ENCODE measurements at places on chromosomes 16 and 17.

DNA sequence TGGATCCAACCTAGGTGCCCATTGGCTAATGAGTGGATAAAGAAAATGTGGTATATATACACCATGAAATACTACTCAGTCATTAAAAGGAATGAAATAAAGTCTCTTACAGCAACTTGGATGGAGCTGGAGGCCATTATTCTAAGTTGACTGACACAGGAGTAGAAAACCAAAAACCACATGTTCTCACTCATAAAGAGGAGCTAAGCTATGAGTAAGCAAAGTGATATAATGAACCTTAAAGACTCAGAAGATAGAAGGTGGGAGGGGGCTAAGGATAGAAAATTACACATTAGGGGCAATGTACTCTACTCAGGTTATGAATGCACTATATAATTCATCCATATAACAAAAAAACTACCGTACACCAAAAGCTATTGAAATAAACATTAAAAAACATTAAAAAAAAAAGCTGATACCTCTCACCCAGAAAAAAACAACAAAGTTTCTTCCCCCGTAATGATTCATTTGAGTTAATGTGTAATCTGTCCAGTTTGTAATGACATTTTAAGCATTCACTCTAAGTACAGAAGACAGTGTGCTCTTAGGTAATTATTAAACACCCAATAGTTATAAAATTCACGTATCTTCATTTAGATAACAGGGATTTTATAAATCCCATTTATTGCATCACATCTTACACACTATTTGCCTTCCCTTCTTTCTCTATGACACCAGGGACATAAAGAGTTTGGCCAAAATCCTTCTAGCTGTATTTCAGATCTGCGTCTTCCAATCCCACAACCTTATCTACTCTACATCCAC, 941.5 kb downstream of the CDH11 start:
- no peak for DNase-seq

GRCh38 chr16:28139530-28139929, 72.2 kb downstream of the XPO6 start:
- no peak for DNase-seq

DNA sequence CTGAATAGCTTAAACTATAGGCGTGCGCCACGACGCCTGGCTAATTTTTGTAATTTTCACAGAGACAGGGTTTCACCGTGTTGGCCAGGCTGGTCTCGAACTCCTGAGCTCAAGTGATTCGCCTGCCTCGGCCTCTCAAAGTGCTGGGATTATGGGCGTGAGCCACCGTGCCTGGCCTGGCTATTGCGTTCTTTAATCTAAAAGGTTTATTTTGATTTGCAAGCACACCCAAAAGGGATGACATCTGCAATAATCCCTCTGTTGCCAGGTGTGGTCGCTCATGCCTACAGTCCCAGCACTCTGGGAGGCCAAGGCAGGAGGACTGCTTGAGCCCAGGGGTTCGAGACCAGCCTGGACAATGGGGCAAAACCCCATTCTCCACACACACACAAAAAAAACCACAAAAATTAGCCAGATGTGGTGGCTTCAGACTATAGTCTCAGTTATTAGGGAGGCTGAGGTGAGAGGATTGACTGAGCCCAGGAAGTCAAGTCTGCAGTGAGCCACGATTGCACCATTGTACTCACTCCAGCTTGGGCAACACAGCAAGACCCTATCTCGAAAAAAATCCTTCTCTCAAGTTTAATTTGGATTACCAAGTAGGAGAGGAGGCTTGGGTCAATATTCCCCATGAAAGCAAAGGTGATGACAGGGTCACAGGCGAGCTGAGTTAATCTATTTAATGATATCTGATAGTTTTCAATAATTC, 144.1 kb downstream of the PARN start:
- no peak for DNase-seq

- no peak for DNase-seq
Measured at GRCh38 chr17:31608659-31609254, 217.3 kb downstream of the RAB11FIP4 start.

DNA sequence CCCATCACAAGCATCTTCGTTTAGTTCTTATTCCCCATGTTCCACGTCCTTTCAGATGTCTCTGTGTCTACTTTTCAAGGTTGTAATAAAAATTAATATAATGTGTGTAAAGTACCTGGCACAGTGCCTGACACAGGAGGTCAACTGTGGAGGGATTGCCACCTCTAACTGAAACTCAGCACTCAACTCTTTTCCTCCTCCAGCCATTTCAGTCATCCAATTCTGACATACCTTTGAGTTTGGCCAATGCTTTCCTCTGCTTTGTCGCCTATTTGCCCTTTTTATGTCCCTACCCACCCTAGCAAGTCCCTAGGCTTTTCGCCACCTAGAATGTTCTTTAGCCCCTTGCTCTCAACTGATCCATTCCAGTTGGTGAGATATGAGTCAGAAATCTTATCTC, 1.6 kb downstream of the UBE2Z start:
- DNase-seq, result no peak

DNA sequence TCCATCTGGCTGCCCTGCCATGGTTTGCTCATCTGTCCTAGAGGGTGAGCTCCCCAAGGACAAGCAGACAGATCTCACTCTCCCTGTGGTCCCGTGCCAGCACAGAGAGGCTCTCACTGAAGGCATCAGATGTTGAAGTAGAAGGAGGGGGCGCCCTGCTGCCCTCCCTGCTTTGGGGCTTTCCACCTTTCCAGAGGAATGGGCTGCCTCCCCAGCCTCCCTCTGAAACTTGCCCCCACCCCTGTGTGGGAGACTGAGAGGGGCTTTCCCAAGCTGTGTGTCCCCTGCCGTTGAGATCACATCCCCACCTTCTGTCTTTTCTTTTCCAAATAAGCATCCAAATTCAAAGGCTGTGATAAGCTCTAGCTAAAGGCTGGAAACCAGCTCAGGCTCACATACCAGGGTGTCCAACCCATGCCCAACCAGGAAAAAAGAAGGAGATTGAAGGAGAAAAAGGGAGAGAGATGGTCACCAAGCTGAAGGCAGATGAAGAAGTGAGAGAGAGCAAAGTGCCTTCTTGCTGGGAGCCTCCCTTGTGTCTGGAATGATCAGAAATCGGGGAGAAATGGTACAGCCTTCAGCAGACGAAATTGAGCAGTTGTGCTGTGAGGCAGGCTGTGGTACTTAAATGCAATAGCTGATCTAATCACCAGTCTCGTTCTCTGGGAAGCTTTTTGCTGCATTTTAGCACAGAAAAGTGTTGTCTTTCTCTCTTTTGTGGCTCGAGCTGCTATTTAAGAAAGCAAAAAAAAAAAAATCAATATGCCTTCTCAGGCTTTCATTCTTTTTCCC, 145.9 kb upstream of the LHX1 start:
- DNase-seq, result no peak

DNA sequence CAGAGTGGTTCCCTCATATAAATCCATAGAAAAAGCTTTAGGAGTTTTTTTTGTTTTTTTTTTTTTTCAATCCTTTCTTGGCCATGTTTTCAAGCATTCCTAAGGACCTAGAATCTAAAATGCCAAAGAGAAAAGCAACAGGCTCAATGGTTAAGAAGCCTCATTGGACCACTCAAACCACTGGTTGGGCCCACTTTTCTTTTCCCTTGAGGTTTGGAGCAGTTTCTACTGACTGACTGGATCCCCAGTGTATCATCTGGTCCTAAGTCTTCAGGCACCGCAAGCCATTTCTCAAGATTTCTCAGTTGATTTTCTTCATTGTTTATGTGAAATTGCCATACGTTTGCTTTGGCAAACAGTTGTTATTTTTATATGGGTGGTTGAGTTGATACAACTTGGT, 14.4 kb downstream of the METTL9 start:
- DNase-seq, result no peak

DNA sequence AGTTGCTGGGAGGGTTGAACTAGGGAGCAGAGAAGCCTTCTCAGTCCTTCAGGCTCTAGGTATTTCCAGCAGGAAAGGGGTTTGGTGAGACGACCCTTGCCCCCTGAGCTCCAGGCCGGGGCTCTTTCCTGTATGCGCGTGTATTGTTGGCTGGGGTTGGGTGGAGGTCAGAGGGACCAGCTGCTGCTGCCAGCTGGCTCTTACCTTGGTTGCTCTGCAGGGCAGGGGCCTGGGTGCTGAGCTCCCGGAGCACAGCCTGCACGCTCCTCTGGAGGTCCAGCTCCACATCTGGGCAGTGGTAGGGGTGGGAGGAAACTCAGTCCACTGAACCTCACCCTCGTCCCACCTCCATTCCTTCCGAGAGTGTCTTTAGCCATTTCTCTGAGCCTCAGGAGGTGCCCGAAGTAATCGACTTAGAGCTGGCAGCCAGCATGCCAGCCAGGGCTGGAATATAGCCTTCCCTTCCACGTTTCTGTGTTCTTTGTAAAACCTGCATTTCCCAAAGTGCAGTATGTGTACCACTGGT, 28.0 kb downstream of the PIK3R6 start:
- no peak for DNase-seq

- no peak for DNase-seq
Measured at GRCh38 chr17:56822725-56823124, 11.0 kb downstream of the C17orf67 start.

DNA sequence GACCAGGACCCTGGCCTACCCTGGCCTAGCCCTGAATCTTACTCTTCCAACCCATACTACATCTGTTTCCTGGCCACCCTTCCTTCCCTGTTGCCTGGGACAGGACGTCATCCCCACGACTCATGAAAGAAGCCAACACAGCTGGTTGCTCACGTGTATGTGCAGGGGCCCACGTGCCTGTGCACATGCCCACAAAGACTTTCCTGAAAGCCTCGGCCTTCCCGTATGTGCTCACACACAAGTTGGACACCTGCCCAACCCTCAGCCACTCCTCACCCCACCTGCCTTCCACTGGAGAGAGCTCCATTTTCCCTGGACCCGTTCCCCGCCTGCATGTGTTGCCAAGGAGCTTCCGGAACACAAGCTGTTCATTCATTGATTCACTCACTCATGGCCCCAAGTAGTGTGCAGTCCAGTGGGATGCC, 7.0 kb downstream of the PLXDC1 start:
- DNase-seq, result no peak

DNA sequence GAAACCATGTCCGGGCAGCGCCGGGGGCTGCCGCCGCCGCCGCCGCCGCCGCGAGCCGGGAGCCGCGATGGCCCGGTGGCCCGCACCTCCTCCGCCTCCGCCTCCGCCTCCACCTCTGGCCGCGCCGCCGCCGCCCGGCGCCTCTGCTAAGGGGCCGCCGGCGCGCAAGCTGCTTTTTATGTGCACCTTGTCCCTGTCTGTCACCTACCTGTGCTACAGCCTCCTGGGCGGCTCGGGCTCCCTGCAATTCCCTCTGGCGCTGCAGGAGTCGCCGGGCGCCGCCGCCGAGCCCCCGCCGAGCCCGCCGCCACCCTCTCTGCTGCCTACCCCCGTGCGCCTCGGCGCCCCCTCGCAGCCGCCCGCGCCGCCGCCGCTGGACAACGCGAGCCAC, 587 bp downstream of the HS3ST4 start:
- DNase-seq, result peak; percentile 52

- DNase-seq, result no peak
Measured at GRCh38 chr17:50847566-50847965, 12.2 kb downstream of the WFIKKN2 start.

GRCh38 chr16:57537581-57538234, 1.3 kb upstream of the CCDC102A start:
- peak; percentile 25 for DNase-seq

DNA sequence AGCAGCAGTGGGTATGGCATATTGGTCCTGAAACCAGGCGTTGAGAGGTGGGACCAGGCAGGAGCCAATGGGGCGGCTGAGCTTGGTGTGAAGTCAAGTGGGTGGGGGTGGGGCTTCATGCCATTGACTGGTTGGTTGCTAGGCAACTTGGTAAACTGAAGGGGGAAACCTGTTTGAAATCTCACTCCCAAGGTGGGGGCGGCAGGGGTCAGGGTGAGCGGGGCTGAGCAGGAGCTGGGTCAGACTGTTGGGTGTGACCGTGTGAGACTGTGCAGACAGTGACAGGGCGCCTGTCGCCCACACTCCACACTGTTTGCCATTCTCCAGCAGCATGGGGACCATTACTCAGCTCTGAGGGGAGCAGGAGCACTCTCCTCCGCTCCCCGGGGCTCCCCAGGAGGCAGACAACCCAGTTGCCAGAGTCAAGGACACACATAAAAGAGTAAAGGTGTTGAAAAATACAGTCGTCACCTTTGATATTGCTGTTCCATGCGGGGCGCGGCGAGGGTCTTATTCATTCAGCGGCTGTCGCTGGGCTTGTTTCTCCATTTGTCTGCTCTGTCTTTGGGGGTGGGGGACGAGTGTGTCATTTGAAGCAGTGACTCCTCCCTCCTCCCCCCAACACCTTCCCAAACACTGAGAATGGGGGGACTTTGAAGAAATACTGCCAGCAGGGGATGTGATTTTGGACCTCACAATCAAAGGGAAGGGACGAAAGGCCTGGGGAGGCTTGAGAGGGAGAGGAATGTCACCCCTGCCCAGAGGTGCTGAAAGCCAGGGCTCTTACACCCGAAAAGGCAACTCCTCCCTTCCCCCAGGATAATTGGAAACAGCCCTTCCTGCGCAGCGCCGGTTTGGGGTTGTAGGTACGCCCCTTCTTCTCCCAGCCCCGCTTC, 1.2 kb upstream of the EFNB3 start:
- DNase-seq, result no peak

GRCh38 chr17:10192461-10192860, 5.9 kb downstream of the GAS7 start:
- DNase-seq, result no peak

GRCh38 chr16:81940781-81941560, 70.3 kb downstream of the SDR42E1 start:
- DNase-seq, result no peak

GRCh38 chr17:78826836-78827509, 13.6 kb downstream of the USP36 start:
- DNase-seq, result no peak

DNA sequence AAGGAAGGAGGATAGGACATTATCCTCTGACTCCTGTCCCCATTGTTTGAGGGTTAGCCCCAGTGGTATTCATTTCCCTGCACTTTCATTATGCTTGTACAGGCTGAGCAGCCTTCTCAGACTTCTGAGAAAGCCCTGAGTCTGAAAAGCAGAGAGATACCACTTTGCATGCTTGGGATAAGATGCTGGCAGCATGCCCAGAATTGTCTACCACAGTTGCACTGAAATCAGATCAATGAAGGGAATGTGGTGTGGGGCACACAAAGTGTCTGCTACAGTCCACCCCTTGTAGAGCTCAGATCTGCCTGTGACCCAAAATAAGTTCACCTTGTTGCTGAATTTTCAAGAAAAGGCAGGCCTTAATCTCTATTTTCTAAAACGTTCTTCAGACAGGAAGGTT, 160.6 kb downstream of the CCT6B start:
- no peak for DNase-seq

All from GM20000 (cell line).